Skin of body (tissue), 3 donors: ENCODE measurements at places on chromosomes 7 and 10.

- DNase-seq, result no peak
These were observed 318.0 kb downstream of the PAXIP1 start for GRCh38 chr7:154684666-154685563.

- DNase-seq, result no peak
These were observed 38.8 kb downstream of the ABI1 start for GRCh38 chr10:26821699-26822570.

DNA sequence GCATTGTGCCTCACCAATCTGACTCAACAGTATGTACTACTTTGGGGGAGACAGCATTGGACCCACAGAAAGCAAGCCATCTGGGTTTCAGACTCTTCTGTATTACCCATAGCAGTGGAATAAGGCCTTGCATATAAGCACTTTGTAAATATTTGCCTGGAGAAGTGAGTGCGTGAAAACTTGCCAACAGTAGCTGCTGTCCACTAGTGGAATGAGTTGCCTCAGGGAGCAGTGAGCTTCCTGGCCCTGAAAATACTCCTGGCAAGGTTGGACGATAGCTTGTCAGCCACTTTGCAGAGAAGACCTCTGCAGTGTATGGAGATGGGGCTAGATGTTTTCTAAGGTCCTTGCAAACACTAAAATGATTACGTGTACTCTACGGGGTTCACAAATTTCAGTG, 21.6 kb downstream of the GARS1 start:
- DNase-seq, result no peak

DNA sequence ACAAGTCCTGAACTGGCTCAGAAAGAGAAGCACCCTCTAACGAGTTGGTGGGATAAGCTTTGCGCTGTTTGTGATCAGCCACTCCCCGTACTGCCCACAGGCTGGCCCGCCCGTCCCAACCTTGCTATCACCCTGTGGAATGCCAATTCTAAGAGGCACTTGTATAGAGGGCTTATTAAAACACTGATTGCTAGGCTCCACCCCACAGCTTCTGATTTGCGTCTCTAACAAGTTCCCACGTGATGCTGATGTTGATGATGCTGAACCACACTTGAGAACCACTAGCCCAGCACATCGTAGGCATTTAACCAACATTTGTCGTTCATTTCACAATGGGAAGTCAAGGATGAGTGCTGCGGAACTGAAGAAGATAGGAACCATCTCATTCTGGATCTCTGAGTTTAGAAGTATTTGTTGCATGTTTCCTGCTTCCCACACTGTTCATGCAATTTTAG, 12.7 kb upstream of the GSAP start:
- DNase-seq, result no peak

DNA sequence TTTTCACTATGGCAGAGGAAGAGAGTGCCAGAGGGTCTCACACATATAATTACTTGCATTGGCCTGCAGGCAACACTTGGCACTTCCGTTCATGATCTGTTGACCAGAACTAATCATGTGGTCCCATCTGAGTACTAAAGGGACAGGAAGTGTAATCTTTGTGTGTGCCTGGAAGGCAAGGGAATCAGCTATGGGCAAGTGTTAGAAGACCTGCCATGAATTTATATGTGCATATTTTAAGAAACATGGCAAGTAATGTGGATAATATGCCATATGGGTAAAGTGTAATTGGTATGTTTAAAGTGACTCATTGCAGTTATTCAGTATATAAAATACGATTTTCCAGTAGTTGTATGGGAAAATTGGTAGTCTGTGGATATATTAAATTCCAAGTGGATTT, 46.1 kb downstream of the CCSER2 start:
- no peak for DNase-seq

DNA sequence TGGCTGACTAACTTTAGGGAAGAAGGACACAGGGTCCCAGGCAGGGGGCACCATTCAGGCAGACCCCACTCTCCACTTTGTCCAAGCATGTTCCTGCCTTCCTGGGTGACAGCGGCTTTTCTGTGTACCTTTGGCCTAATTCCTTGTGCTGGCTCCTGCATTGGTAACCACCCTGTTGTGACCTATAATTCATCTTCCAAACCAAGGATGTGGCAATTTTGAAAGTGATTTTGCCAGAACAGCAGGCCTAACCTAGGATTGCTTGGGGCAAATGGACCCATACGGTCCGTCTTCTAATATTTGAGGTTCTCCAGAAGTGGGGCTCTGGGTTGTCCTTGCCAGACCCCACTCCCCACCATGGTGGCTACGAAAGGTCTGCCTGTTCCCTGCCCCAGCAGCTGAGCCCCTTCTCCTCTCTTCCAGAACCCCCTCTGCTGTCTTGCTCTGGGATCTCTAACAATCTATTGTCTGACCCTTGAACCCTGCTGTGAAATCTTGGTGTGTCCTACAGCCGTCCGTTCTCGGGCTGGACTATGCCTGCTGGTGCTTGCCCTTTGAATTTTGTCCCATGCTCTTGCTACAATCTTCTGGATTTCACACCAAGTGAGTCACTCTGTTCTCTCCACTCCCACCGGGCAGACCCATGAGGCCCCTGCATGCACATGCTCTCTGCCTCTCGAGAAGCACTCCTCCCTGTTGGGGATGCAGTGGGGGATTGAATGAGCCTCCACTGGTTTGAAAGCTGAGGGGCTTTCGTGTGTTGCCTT, 316.0 kb downstream of the CXCL12 start:
- DNase-seq, result no peak
